ENCODE measurements at places on chromosomes 5 and 9.

DNA sequence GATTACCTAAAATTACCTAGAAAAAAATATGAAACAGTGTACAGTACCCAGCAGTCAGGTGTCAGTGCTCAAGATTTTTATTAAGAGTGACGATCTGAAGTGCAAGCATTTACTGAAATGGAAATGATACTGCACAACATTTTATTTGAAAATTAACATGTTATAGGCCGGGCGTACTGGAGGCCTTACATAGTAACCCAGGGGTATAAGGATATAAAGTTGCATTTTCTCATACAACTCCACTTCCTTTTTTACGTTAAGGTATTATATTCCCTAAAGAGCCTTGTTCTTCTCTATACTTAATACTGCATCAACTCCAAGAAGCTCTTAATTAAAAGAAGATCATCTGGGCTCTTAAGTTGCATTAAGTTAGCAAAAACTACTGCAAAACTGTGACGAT lies 3.3 kb downstream of the MAT2B start:
- no peak overlapping the region for H3K27ac ChIP-seq
- no peaks in the 10 kb centered on the region for H3K27me3 ChIP-seq
- no peak for DNase-seq
- peaks cover 20% of the 10 kb centered on the region for H3K36me3 ChIP-seq
- H3K4me3 ChIP-seq: no peak overlapping the region

- no peak for DNase-seq
- peaks cover 13% of the 10 kb centered on the region for H3K36me3 ChIP-seq
- no peak overlapping the region for H3K27ac ChIP-seq
Observed at GRCh38 chr5:160310552-160311295, 1.6 kb downstream of the CCNJL start.

GRCh38 chr5:111198281-111198966 lies 25.8 kb upstream of the CAMK4 start:
- no peaks in the 10 kb centered on the region for H3K27me3 ChIP-seq
- no peaks in the 10 kb centered on the region for H3K4me1 ChIP-seq
- no peaks in the 10 kb centered on the region for H3K36me3 ChIP-seq

DNA sequence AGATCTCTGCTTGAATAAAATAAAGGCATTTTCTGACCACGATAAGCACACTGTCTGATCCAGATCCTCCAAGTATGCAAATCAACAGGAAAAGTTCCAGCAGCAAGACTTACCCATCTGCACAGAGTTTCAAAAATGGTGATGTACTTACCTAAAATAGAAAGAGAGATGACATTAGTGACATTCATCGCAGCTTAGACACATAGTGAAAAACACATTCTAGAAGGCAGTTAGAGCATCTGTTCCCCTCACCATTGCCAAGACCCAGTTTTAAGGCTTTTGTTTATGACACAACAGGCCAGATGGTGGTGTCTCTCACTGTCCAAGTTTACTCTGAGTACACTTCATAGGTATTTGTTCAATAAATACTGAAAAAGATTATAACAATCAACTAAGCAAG lies 207.7 kb downstream of the PDE4D start:
- peaks cover 3% of the 10 kb centered on the region for H3K4me1 ChIP-seq
- DNase-seq: no peak
- no peak overlapping the region for H3K4me3 ChIP-seq
- H3K27me3 ChIP-seq: no peaks in the 10 kb centered on the region

DNA sequence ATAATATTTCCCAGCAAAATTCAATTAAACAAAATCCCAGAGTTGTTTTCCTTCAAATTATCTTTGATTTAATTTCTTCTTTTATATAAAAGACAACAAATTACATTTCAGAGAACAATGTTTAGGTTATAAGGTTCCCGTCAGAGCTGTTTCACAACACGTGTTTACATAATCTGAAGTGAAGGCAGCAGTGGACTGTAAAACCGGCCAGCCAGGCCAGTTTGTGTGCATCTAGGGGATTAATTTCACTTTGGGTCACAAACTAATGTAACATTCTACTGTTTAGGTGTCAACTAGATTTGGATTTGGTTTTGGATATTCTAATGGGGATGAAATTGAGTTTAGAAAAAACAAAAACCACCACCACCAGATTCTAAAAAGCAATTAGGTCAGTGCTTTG lies 86.5 kb upstream of the PLPP1 start:
- no peak overlapping the region for H3K27ac ChIP-seq
- no peaks in the 10 kb centered on the region for H3K27me3 ChIP-seq
- no peaks in the 10 kb centered on the region for H3K36me3 ChIP-seq
- peak; percentile 82 for DNase-seq
- H3K4me3 ChIP-seq: no peak overlapping the region
- no peaks in the 10 kb centered on the region for H3K4me1 ChIP-seq

DNA sequence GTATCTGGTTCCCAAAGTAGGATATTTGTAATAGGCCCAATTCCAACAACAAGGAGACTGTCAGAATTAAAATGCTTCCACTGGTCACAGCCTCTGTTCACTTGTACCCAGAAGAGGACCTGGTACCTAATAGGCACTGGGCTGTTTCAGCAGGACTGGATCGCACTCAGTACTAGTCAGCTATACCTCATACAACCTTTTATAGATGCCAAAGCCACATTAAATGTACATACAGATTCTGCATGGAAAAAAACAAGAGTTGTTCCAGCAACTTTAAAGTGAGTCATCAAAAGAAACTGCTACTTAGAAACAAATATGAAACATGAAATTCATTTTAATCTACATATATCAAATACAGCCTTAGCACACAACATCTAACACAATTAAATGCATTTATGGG lies 87.5 kb downstream of the GPR21 start:
- no peak overlapping the region for H3K4me3 ChIP-seq
- H3K27ac ChIP-seq: peak overlapping the region; percentile 63
- DNase-seq: no peak
- H3K27me3 ChIP-seq: no peaks in the 10 kb centered on the region
- H3K4me1 ChIP-seq: peaks cover 9% of the 10 kb centered on the region

DNA sequence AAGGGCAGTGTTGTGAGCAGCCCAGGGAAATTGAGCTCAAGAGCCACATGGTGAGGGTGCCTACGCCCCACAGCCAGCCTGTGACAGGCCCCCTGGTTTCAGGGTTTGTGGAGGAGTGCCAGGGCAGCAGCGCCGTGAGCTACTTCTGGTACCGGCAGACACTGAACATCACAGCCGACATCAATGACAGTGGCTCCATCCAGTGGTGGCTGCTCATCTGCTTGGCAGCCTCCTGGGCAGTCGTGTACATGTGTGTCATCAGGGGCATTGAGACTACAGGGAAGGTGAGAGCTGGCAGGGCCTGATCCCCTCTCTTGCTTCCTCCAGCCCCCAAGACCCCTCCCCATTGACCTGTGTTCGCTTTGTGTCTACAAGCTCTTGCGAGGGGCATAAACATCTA lies 10.2 kb downstream of the SLC6A18 start:
- no peak overlapping the region for H3K4me3 ChIP-seq
- H3K27ac ChIP-seq: no peak overlapping the region
- H3K36me3 ChIP-seq: no peaks in the 10 kb centered on the region
- no peak for DNase-seq

GRCh38 chr5:61055434-61056006 lies 106.7 kb downstream of the SMIM15 start:
- H3K36me3 ChIP-seq: no peaks in the 10 kb centered on the region
- no peak overlapping the region for H3K4me3 ChIP-seq
- no peaks in the 10 kb centered on the region for H3K27me3 ChIP-seq
- no peak overlapping the region for H3K27ac ChIP-seq

- H3K27me3 ChIP-seq: no peaks in the 10 kb centered on the region
- H3K27ac ChIP-seq: no peak overlapping the region
- no peaks in the 10 kb centered on the region for H3K4me1 ChIP-seq
- no peaks in the 10 kb centered on the region for H3K36me3 ChIP-seq
Observed at GRCh38 chr5:57595523-57595991, 112.9 kb upstream of the ACTBL2 start.

GRCh38 chr5:6652025-6652424 lies 18.8 kb downstream of the SRD5A1 start:
- peaks cover 23% of the 10 kb centered on the region for H3K36me3 ChIP-seq
- H3K27ac ChIP-seq: no peak overlapping the region
- no peak overlapping the region for H3K4me3 ChIP-seq
- H3K4me1 ChIP-seq: peaks cover 2% of the 10 kb centered on the region
- DNase-seq: no peak

DNA sequence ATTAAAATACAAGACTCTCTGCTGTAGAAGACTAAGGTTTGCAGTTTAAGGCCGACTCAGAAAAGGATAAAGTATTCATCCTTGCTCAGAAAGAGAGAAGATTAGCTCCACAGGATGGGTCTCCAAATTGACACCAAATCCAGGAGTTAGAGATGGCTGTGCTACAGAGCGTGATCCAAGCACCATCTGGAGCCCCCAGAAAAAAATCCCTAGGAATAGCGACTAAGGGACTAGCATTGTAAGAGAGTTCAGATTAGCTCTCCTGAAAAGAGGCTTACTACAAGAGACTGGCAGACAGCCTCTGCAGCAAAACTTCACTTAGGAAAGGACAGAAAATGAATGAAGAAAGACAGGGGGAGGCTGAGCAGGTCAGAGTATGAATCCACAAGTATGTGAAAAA lies 3.7 kb downstream of the SIL1 start:
- H3K4me1 ChIP-seq: peaks cover 2% of the 10 kb centered on the region
- H3K27me3 ChIP-seq: no peaks in the 10 kb centered on the region
- H3K27ac ChIP-seq: no peak overlapping the region

- H3K4me1 ChIP-seq: no peaks in the 10 kb centered on the region
- H3K27me3 ChIP-seq: no peaks in the 10 kb centered on the region
- H3K4me3 ChIP-seq: peak overlapping the region; percentile 35
Observed at GRCh38 chr5:173435447-173435846, 107.2 kb upstream of the STC2 start.

All from mesenchymal stem cell (in vitro differentiated cells and primary cell).